ENCODE measurements at places on chromosomes 13 and 19.

- no peak for DNase-seq
These were observed 393.7 kb downstream of the NDFIP2 start for GRCh38 chr13:79874396-79875360.

- DNase-seq = no peak
These were observed 61.0 kb downstream of the RASA3 start for GRCh38 chr13:114071410-114071809.

DNA sequence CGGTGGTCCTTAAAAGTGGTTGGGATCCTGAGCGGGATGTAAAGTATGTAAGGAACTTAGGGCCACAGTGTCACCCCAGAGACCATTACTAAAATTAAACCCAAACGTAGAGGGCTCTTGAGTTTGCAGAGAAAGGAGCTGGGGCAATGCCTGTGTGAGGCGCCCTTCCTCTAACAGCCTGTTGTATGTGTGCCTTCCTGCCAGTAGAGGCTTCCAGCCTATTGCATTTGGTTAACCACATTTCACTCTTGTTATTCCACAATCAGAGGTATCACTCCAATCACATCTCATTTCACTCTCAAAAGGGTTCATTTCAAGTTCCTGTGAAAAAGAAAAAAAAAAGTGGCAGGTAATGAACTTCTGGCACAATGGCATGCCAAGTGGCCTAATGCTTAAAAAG, 29.4 kb downstream of the DIAPH3 start:
- peak; percentile 21 for DNase-seq

- DNase-seq = peak; percentile 21
These were observed 71.5 kb downstream of the KCTD15 start for GRCh38 chr19:33868076-33868735.

GRCh38 chr19:12788042-12788681, 3.1 kb upstream of the JUNB start:
- no peak for DNase-seq

- peak; percentile 3 for DNase-seq
These were observed 466.3 kb downstream of the PCDH17 start for GRCh38 chr13:58097831-58098230.

- DNase-seq = no peak
These were observed 4.1 kb downstream of the ARHGEF1 start for GRCh38 chr19:41886761-41887710.

GRCh38 chr19:15015946-15016542, 33.2 kb upstream of the CASP14 start:
- DNase-seq = peak; percentile 6

- DNase-seq = no peak
These were observed 2.8 kb upstream of the ZNF181 start for GRCh38 chr19:34731019-34731829.

- no peak for DNase-seq
These were observed 472.2 kb downstream of the TDRD3 start for GRCh38 chr13:60869225-60869624.

DNA sequence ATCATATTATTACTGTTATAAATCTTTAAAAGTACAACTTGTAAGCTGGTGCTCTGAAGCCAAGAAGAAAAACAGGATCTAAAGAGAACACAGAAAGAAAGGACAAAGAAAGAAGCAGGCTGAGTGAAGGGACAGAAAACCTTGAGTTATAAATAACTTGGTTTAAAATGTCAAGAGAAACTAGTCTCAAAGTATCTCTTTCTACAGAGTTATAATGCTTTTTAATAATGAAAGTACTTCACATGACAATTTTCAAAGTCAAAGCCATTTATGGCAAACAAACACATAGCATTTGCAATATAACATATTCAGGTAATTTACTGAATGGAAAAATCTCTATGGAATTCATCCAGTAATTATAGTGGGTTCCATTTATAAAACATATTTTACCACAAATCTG, 33.4 kb downstream of the CAB39L start:
- DNase-seq = no peak

DNA sequence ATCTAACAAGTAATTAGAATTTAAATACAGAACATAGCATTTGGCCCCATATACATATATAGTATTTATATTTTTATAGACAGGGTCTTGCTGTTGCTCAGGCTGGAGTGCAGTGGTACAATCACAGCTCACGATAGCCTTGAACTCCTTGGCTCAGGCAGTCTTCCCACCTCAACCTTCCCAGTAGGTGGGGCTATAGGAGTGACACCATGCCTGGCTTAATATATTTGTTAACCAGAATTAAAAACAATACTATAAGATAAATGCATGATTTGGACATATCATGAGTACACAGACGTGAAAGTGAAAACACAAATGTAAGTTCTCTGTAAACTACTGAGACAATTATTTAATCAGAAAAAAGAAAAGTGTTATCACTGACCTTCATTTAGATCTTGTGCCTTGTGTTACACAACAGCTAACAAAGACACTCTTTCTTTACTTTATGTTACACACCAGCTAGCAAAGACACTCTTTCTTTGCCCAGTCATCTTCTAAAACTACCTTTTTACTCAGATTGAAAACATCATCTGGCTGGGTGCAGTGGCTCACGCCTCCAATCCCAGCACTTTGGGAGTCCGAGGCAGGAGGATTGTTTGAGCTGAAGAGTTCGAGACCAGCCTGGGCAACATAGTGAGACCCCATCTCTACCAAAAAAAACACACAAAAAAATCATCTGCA, 22.6 kb downstream of the CARS2 start:
- DNase-seq = peak; percentile 48

- no peak for DNase-seq
These were observed 15.7 kb upstream of the IGFL4 start for GRCh38 chr19:46056536-46056935.

GRCh38 chr19:29817316-29817715, 5.5 kb downstream of the CCNE1 start:
- no peak for DNase-seq

- DNase-seq = no peak
These were observed 61.8 kb downstream of the MBNL2 start for GRCh38 chr13:97283888-97284287.

GRCh38 chr19:30784850-30785457, 412.8 kb downstream of the ZNF536 start:
- no peak for DNase-seq

GRCh38 chr13:71089056-71089455, 777.9 kb downstream of the DACH1 start:
- no peak for DNase-seq

DNA sequence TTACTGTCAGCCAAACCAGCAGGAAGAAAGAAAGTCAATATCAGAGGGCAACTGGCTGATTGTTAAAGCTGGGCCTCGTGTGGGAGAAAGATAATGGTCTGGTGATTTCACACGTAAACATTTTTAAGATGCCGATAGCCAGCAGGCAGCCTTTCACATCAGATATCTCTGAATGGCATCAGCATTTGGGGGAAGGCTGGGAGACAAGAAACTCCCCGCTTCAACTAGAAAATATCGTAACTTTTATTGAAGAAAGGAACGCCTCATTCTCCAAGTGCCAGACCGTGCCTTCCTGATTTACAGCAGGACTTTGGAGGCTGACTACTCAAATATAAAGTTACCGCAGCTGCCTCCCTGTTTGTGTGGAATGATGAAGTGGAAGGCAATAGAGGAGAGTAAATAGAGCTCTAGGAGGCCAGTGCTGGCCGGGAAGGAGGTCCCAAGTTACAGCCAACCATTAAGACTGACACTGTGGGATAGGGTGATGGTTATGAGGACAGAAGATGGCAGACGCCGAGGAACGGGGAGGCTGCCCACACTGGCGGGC, 284.3 kb upstream of the MAB21L1 start:
- DNase-seq = no peak
